ENCODE measurements at places on chromosomes 11 and 22.

DNA sequence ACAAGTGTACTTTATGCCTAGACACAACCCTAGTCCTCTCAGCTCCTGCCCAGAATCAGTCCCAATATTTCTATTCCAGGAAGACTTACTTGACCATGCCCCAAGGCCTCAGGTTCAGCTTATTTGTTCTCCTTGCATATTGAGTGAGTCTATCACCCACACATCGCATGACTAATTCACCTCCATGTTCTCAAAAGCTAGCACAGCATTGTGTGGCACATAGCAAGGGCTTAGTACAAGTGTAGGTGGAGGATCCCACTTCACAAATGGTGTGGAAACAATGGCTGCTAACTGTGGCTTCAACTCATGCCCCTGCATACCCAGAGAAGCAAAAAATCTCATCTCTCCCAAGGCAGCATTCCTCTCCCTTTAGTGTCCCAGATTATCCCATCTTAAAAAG is 602.6 kb upstream of the API5 start:
- no peak for DNase-seq

GRCh38 chr22:28252539-28252938 is 333.5 kb upstream of the PITPNB start:
- DNase-seq = no peak

GRCh38 chr11:76155500-76156227 is 50.6 kb downstream of the WNT11 start:
- DNase-seq = no peak

- DNase-seq = no peak
Measured at GRCh38 chr22:41369837-41370236, 11.9 kb upstream of the TEF start.

DNA sequence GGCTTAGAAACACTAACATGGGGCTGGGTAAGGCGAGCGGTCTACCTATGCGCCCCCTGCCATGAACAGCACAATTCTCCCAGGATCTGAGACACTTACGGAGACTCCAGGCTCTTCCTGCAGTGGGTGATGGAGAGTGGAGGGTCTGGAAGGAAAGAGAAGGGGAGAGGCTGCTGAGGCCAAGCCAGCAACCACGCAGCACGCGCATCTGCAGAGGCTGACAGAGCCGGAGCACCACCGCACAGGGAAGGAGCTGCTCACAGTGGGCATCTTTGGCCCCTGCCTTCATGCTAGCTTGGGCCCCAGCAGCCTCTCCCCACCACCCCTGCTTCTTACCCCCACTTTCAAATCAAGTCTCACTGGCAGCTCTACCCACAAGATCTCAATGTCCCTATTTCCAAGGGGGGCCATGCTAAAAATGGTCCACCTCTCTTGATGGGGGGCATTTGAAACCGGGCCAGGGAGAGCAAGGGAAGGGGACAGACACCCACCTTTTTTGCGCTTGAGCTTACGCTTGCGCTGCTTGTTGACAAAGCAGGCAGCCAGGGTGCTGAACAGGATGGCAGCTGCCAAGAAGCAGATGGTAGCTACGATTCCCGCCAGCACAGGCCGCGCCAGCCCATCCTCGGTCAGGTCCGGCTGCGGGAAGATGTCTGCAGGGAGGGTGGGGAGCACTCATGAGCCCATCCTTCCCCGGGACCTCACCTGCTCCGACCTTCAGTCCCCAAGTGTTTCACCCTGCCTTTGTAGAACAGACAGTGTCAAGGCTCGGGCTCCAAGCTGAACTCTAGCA is 34.5 kb downstream of the IGSF9B start:
- DNase-seq = no peak

DNA sequence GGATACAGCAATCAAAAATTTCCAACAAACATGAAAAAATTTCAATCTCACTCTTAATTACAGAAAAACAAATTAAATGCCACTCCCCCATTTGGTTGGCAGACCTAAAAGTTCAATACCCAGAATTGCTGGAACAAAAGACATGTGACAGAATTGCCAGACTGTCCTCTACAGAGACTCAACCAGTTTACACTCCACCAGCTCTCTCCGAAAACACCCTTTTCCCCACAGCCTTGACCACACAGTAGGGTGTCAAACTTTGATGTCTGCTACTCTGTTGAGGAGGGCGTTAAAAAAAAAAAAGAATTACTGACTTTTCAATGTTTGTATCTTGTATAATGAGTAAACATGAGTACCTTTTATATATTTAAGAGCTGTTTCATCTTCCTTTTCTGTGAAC is 44.7 kb upstream of the YPEL1 start:
- no peak for DNase-seq

All from NCI-H2081 treated with DMSO at 0.1 percent for 48 hours (cell line).